Activated CD8-positive, alpha-beta T cell treated with anti-CD3 and anti-CD28 coated beads for 36 hours (primary cell): ENCODE measurements at places on chromosomes 2 and 18. TPM values are rescaled to one million over a fixed set of nuclear protein-coding genes. Genes with fewer than 3 reads are reported as not detected.

CFC1 gene
- not detected for total RNA-seq

DNA sequence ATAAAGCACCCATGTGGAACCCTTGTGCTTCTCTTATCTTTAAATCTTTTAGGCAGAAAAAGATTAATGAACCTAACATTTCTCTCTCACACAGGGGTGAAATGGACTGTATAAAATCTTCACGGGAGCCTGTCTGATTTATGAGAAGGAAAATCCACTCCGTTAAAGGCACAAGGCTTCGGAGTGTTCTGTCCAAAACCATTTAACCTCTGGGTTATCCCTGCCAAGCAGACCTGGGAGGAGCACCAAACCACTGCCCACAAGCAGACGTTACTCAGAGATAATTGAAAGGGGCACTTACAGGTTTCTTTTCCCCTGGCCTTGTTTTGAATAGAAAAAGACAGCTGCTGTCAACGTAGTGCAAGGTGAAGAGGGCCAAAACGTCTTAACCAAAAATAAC, 184.4 kb upstream of the DOK6 start:
- no peak for DNase-seq

- DNase-seq: no peak
Observed at GRCh38 chr2:62266433-62267038, 70.6 kb downstream of the B3GNT2 start.

DNA sequence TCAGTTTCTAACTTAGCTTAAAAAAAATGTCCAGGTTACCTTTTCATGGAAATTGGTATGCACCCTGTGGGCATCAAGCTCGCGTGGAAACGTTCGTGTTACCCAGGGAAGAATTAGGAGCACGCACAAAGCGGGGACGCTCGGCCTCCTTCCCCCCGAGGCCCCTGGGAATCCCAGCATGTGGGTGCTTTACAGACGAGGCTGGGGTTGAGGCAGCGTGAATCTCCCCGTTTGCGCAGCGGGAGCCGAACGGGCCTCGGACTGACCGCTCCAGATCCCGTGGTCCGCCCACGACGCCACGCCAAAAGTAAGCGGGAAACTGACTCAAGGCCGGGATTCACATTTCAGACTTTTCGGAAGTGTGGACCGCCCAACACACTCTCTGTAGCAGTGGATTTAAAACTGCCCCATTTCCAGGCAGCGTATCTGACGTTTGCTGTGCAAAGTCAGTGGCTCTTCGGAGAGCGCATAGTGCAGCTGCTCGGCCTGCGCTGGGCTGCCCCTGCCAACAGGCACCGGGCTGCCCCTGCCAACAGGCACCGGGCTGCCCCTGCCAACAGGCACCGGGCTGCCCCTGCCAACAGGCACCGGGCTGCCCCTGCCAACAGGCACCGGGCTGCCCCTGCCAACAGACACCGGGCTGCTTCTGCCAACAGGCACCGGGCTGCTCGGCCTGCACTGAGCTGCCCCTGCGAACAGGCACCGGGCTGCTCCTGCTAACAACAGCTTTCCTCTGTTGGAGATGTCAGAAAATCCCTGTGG, 49.7 kb downstream of the SH3YL1 start:
- no peak for DNase-seq

- DNase-seq: peak; percentile 28
Observed at GRCh38 chr18:22282311-22283115, 113.1 kb downstream of the GATA6 start.

DNA sequence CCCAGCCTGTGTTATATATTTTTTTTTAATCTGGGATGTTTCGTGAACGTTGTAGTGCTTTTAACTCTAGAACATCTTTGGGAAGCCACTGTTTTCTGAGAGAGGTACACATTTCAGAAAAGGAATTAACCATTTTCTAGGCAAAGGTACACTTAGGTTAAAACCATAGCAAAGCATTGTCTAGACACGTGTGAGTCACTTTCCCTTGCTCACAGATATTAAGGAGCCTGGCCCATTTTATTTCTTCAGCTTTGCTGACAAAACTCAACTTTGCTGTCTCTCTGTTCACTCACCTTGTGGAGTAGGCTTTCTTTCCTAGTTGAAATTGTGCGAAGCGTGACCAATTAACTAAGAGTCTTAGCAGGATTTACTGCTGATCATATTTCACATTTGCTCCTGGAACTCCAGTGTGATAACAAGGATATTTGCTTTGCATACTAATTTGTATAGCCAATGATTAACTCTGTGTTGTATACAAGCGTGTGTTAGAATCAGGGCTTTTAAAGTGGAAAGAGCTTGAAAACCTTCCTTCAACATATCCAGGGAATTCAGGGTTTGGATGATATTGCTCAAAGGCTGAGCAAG, 215.0 kb upstream of the AGAP1 start:
- no peak for DNase-seq
